Vein endothelial cell (primary cell): ENCODE measurements at places on chromosomes 2 and 18. TPM values are rescaled to one million over a fixed set of nuclear protein-coding genes. Genes with fewer than 3 reads are reported as not detected.

TRIM43 gene
- not detected in 2 replicates for total RNA-seq

NMS gene
- total RNA-seq: not detected in 2 replicates

PROM2 gene
- total RNA-seq: 0.57 TPM in 1 of 2 replicates, not detected in the other

CERKL gene
- total RNA-seq: not detected in 2 replicates

GKN1 gene
- total RNA-seq: not detected in 2 replicates
